Muscle of arm (tissue), 14 donors: ENCODE measurements at places on chromosomes 6 and 20.

DNA sequence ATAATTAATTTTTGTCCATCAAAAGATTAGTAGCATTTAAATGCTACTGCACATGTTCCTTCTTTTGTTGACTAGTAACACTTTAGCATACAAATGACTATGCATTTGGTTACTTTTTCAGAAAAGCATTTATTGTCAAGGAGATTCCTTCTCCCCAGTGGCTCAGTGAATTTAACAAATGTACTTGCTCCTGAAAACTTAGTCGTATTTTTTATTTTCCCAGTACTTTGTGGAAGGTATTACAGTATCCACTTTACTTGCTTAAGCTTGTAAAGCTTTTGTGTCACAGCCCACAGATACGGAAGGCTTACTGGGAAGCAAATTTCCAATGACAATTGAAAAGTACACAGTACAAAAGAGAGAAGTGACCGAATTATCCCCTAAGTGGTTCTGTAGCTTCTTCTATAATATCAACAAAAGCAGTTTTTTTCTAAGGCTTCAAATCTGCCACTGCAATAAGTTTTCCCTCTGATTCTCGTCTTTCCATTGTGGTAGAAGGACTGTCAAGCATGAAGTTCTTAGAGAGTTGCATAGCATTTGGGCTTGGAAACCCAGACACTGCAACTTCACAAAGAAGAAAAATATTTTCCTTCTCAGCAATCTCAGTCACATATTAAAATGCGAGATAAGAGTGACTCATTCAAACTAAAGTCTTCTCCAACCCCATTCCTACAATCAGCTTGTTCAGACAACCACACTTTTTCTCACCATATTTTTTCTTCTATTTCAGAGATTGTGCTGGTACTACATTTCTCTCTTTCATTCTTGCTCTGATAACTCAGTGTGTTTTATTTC is 431.2 kb downstream of the GRIK2 start:
- no peak for DNase-seq

DNA sequence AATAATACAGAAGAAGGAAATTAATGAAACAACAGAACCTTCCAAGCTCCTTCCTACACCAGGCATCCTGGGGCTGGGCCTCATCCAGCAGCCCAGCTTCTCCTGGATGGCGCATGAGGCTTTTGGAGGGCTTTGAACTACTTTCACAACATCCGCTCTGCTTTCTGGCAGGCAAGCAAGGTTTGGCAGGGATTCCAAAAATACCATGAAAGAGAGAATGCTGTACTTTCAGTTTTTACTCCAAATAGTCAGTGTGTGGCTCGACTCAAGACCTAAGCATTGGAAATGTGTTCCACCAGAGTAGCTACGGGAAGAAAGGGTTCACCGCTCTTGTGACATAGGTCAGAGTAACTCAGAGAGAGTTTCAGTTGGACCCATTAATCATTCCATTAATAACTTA is 125.4 kb downstream of the OPRM1 start:
- peak; percentile 83 for DNase-seq

GRCh38 chr20:58416835-58417234 is 27.8 kb downstream of the VAPB start:
- DNase-seq: no peak

DNA sequence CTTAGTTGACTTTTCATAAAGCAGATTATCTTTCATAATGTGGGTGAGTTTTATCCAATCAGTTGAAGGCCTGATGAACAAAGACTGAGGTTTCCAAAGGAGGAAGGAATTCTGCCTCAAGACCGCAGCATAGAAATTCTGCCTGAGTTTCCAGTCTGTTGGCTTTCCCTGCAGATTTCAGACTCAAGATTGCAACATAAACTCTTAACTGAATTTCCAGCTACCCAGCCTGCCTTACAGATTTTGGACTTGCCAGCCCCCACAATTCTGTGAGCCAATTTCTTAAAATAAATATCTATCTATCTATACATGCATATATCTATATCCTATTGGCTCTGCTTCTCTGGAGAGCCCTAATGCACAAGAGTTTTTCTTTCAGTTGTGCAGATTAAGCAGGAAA is 57.3 kb upstream of the SMLR1 start:
- no peak for DNase-seq

GRCh38 chr6:43887906-43888683 is 118.1 kb downstream of the VEGFA start:
- DNase-seq: no peak

GRCh38 chr6:15661853-15662325 is 939 bp downstream of the DTNBP1 start:
- peak; percentile 11 for DNase-seq

GRCh38 chr6:159871241-159871640 is 19.5 kb upstream of the MAS1 start:
- DNase-seq: no peak

DNA sequence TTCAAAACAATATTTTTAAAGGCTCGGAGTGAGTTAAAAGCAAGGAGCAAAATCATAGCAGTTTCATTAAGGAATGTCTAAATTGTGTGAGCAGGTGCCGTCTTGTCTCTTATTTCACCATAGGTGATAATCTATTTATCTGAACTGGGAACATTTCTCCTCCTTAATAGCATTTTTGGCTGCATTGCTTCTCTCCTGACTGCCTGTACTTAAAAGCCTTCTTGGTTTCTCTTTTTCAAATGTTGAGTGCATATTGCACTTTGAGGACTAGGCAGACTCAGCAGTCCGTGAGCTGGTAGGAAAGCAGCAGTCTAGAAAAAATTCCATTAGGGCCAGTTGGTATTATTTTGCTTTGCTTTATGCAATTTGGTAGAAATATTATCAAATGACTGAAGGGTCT is 645.9 kb downstream of the GRIK2 start:
- no peak for DNase-seq

DNA sequence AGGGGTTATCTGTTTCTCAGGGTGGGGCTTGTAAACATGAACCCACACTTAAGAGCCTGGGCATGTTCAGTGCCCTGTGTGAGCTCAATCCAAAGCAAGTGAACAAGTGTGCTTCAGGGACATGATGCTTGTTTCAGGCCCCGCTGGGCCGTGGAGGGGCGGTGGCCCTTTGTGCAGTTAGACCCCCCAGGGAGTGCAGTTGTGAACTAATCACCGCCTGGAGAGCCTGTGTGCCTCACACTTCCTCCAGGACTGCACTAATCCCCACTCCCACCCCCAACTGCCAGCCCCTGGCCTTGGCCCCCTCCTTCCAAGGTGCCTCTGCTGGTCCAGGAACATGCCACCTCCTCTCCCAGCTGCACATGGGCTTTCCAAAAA is 58.1 kb downstream of the RREB1 start:
- DNase-seq: no peak

GRCh38 chr20:4100679-4101078 is 85.3 kb upstream of the RNF24 start:
- DNase-seq: no peak

- no peak for DNase-seq
Observed at GRCh38 chr6:53922539-53922981, 127.8 kb downstream of the LRRC1 start.

- no peak for DNase-seq
Observed at GRCh38 chr20:1397710-1398109, 4.9 kb upstream of the FKBP1A start.

- DNase-seq: no peak
Observed at GRCh38 chr6:167091026-167091804, 31.7 kb upstream of the CCR6 start.

- peak; percentile 38 for DNase-seq
Observed at GRCh38 chr20:59994697-59995122, 36.5 kb downstream of the CDH26 start.

DNA sequence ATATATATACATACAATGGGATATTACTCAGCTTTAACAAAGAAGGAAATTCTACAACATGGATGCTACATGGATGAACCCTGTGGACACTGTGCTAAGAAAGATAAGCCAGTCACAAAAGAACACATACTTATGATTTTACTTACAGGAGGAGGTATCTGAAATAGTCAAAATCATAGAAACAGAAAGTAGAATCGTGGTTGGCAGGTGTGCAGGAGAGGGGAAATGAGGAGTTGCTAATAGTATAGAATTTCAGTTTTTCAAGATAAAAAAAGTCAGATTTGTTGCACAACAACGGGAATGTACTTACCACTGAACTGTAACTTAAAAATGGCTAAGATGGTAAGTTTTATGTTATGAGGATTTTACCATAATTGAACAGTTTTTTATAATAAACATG is 706.3 kb downstream of the TFAP2A start:
- no peak for DNase-seq
